ENCODE measurements at places on chromosomes 6 and 20. TPM values are rescaled to one million over a fixed set of nuclear protein-coding genes. Genes with fewer than 3 reads are reported as not detected.

DNA sequence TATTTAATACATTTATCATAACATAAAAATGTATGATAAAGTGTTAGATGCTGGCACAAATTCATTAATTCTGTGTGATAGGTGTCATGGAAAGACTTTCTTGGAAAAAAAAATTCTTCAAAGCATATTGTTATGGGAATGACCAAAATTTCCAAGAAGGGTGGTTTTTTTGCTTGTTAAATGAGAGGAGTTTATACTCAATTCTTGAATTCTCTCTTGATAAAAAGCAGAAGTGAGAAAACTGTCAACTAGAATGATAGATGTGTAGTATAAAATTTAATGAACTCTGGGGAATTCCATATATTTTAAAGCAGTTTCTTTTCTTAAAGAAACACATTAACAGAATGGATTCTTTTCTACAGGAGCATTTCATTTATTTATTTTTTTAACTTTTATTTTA lies 62.0 kb upstream of the SNAP91 start:
- no peak for DNase-seq

- DNase-seq: no peak
These were observed 215.7 kb downstream of the CDC5L start for GRCh38 chr6:44603044-44603686.

- DNase-seq: no peak
These were observed 12.9 kb downstream of the SLC9A8 start for GRCh38 chr20:49825521-49826033.

TPBG gene
- 10.8 TPM for polyA plus RNA-seq

Measured in muscle of leg (tissue), 16 donors.